ENCODE measurements at places on chromosomes 11 and 22.

GRCh38 chr11:116233561-116233960 is 539.2 kb downstream of the BUD13 start:
- DNase-seq = no peak

DNA sequence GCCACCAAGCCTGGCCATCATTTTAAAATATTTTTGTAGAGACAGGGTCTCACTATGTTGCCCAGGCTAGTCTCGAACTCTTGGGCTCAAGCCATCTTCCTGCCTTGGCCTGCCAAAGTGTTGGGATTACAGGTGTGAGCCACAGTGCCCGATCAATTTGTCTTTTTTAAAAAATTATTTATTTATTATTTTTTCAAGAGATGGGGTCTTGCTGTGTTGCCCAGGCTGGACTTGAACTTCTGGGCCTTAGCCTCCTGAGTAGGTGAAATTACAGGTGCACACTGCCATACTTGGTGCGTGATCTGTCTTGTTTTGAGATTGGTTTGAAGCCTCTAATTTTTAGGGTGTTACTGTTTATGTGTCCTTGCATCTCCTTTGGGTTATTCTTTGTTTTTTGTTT is 10.2 kb downstream of the CABIN1 start:
- no peak for DNase-seq

DNA sequence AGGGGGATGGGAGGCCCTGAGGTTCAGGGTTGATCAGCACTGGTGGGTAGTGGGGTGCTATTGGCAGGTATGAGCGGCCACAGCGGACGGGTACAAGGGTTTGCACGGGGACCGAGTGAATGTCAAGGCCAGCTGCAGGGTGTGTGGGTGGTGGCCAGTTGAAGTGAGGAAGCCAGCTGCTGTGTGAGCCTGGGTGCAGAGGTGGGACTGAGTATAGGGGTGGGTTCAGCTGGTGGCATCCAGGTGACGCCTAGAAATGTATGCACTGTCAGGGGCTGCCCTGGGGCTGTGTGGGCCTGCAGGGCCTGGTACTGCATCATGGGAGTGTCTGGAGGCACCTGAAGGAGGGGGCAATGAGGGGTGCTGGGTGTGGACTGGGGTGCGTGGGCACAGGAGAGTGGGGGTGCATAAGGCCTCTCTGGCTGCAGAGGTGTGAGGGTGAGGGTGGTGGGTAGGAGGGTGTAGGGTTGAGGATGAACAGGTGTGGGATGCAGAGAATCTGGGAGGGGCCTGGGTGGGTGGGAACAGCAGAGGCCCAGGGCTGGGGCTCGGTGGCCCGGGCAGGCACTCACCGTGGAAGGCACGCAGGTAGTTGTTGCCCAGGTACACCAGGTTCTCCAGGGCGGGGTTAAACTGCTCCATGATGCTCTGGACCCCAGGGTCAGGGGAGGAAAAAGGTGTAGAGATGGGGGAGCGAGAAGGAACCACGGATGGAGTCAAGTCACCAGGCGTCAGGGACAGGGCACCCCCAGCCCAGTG is 1.7 kb downstream of the BAIAP2L2 start:
- DNase-seq = no peak

DNA sequence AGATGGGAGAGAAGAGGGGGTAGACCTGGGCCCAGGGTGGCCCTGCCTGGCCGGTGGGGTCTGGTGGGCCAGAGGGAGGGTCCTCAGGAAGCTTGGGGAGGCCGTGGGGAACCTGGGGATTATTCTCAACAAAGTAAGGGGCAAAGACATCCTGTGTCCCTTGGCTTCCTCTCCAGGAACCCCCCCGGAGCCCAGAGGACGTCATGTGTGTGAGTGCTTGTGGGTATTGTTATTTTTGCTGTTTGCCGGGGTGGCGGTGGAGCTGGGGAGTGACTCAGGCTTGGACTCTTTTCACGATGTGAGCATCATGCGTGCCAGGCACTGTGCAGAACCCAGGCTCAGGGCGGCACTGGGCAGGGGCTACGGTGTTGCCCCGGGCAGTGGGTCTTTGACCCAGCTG is 982 bp upstream of the SHANK3 start:
- no peak for DNase-seq
